ENCODE measurements at places on chromosomes 11 and 22.

GRCh38 chr11:38937709-38938108, 2339.7 kb upstream of the RAG2 start:
- peak; percentile 7 for DNase-seq

DNA sequence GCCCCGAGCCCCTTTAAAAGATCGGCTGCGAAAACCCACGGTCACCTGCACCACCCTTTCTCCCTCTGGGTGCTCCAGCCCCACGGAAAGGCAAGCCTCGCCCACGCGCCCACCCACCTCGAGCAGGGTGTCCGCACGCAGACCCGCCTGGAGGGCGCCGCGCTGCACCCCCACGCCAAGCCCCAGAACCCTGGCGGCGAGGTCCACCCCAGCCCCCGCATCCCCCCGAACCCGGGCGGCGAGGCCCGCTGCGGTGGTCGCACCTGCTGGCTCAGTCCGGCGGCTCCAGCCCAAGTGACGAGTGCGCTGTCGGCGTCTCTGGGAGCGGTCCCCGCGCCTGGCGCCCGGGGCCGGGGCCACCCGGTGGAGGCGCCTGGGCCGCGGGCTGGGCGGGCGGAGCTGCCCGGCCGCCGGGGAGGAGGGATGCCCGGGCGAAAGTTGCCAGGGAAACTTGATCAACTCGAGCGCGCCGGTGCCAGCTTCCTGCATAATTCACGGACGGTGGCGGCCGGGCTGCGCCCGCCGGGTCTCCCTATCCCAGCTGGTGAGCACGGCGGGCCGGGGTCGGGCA, 1.1 kb downstream of the SHANK2 start:
- peak; percentile 34 for DNase-seq

DNA sequence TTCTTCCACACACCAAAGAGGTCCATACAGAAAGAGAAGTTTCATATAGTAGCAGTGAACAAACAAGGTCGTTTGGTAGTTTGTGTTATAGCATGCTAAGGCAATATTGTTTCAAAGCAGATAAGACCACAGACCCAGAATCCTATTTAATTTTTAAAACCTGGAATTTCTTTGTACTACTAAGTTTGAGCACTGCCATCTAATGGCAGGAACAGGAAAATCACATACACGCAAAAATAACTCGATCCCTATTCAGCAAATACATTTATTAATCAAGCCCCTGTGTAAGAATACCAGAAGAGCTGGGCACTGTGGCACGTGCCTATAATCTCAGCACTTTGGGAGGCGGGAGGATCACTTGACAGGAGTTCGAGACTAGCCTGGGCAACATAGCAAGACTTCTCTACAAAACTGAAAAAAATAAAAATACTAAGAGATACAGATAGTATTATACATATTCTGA, 2.9 kb upstream of the BTBD10 start:
- peak; percentile 75 for DNase-seq

DNA sequence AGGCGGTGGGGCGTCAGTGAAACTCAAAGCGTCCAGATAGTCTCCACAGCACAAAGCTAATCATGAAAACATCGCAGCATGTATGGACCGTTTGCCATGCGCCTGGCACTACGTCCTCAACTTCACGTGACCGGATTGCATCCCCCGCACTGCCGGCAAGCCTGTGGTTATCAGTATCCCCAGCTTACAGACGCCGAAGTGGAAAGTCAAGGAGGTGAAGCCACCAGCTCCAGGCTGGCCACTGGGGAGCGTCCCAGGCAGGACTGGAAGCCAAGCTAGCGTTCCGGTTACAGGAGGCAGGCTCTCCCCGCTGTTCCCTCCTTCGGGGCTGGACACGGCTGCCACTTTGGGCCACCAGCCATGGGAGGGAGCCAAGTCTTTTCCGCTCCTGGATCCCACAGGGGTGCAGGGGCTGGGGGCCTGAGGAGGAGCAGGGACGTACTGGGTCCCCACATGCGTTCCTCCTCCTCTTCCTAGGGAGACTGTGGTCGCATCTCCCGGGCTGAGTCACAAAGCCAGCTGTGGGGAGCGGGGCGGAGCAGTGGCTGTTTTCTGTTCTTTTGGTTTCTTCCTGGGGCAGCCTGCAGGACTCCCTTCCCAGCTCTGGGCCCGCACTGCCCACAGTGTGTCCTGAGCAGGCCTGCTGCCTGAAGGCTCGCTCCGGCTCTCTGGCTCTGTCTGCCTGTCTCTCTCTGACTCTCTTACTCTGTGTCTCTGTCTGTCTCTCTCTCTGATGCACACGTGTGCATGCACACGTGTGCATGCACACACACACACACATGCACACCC, 4.3 kb upstream of the OSBPL5 start:
- DNase-seq = peak; percentile 86

DNA sequence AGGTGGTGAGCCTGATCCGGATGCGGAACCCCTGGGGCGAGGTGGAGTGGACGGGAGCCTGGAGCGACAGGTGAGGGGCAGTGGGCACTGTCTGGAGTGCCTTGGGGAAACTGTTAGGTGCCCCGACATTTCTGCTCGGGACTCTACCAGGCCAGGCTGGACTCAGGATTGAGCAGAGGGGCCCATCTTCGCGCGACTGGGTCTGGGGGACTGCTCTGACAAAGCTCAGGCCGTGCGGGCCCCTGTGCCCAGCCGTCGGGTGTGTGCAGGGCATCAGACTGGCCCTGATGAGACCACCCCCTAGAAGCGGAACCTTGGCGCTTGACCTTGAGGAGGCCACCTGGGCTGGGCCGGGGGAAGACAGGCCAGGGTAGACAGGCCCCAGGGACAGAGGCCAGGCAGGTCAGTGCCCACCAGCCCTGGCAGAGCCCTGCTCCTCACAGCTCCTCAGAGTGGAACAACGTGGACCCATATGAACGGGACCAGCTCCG, 6.3 kb downstream of the CAPN1 start:
- DNase-seq = no peak

GRCh38 chr22:32574958-32575910, 100.6 kb downstream of the FBXO7 start:
- no peak for DNase-seq

GRCh38 chr11:79313530-79313913, 127.3 kb downstream of the TENM4 start:
- DNase-seq = no peak

DNA sequence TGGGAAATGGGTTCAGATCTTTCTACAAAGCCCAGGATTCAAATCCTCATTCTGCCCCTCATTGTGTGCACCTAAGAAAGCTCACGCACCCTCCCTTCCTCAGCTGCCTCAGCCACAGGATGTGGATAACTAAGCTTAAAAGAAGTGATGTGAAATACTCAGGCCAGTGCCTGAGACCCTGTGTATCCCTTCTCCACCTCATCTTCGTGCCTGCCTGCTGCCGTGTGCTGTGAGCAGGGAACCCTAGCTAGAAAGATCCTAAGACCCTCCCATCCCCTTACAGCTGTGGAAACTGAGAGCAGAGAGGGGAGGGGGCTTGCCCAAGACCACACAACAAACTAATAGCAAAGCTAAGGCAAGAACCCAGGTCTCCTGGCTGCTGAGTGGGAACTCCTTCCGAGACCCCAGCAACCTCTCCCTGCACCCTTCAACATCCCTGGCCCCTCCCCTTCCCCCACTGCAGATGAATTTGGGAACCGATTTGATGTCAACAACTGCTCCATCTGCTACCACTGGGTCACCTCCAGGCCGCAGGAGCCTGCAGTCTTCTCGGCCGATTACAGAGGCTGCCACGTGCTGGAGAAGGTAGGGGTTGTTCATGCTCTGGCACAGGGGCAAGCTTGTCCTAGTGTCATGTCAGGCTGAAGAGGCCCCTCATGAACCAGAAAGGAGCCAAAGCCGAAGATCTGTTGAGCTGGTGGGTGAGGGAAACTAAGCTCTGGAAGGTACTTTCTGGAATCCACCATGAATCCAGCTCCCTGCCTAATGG, 1.5 kb downstream of the ZP1 start:
- no peak for DNase-seq

GRCh38 chr22:36073476-36073875, 44.9 kb upstream of the RBFOX2 start:
- no peak for DNase-seq

DNA sequence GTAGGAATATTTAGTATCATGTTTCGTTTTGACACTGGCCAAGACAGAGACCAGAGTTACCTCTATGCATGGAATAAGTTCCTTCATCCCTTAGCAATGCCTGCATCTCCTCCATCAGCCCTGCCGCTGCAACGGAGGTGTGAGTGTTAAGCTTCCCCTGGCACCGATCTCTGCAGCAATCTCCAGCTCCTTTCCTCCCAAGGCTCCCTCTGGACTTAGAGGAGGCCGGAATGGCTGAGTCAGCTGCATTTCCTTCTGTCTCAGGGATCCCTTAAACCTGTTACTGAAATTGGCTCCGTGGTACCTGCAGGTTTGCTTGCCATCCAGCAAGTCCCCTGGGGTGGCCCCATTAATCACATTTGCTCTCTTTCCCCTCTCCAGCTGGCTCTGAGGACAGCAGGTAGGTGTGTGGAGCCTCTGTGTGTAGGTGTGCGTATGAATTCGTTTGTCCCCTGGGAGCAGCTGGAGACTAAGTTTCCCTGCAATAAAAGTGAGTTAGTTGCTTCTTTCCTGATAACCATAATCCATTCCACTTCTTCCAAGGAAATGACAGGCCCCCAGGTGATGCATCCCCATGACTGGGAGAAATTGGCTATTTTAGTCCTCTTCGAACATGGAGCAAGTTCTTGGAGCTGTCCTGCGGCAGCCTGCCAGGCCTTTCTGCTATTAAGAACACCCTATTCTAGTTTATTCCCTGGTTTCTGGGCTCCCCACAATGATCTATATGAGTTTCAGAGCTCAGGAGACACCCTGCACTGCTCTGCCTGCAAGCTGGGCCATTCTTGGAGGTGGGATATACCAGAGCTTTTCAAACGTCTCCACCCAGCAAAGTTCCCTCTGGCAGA, 457.2 kb upstream of the CADM1 start:
- DNase-seq = no peak

- no peak for DNase-seq
Observed at GRCh38 chr11:7673724-7674434, 579 bp upstream of the CYB5R2 start.

DNA sequence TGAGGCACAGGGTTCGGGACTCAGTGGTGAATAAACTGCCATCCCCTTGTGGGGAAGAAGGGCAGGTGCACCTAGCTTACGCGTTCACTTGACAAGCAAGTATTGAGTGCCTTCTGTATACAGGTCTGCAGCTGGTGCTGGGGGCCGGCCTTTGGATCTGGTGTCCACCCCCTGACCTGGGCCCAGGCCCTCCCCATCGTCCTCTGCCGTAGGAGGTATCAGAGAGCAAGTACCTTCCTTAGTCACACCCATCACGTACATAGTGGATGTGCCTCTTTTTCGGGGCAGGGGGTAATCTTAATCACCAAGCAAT, 53.3 kb downstream of the SMIM38 start:
- DNase-seq = no peak

DNA sequence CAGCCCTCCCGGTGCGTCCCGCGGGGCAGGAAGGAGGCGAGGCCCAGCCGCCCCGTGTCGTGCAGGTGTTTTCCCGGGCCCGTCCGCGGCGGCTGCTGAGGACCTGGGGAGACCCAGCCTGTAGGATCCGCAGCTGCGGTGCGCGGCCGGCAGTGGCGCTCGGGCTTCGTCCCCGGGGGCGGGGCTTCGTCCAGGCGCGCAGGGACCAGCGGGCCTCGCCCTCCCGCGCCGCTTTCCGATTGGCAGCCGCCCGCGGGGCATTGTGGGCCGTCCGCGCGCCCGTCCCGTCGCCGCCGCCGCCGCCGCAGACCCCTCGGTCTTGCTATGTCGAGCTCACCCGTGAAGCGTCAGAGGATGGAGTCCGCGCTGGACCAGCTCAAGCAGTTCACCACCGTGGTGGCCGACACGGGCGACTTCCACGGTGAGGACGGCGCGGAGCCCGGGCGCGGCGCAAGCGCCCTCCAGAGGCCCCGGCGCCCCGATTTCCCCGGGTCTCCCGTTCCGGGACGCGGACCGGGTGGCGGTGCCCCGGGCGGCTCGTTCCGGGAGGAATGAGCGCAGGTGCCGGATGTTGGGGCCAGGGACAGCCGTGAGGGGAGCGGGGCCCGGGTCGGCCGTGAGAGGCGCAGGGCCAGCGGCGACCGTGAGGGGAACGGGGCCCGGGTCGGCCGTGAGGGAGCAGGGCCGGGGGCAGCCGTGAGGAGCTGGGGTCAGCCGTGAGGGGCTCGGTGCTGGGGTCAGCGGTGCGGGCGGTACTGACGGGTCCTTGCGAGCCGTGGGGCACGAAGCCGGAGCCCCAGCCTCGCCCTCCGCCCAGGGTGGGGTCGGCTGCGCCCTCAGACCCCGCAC, at the start of gene TALDO1:
TSS of gene TALDO1 (plus strand) at position 307 of the 849 bp plus-strand sequence. CDS start at position 325, 18 bp downstream.
- peak; percentile 85 for DNase-seq

GRCh38 chr22:31227186-31227585, 15.1 kb downstream of the LIMK2 start:
- DNase-seq = no peak

GRCh38 chr22:42901790-42902508, 44.9 kb upstream of the ARFGAP3 start:
- no peak for DNase-seq

DNA sequence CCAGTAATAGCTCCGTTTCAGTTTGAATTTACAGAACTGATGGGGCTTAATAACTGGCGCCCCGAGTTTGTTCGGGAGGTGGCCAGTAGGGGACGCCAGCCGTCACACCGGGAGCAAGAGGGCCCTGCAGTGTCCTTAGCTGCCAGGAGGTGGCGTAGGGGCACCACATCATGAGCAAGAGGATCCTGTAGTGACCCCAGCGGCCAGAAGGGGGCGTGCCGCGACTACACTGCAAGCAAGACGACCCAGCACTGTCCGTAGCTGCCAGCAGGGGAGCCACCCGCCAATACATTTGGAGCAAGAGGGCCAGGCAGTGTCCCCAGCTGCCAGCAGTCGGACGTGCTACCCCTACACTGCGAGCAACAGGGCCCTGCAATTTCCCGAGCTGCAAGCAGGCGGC, 663.7 kb upstream of the B3GAT1 start:
- peak; percentile 36 for DNase-seq

DNA sequence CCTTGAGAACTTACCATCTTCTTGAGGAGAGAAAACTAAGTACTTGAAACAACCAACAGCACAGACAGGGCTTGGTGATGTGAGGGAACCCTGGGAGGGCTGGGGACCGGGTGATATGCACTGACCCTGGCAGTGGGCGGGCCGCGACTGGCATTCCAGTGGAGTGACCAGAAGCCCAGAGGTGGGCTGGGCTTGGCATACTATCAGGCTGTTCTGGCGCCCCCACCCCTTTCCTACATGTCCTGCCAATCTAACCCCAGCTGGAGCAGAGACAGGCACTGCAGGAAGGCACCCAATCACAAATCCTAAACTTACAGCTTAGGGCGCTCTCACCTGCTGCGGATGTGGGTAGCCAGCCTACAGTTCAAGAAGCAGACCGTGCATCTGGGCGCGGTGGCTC, 54.0 kb upstream of the GCAT start:
- DNase-seq = no peak
